Peyer's patch (tissue), 4 donors: ENCODE measurements at places on chromosomes 5 and 9. TPM values are rescaled to one million over a fixed set of nuclear protein-coding genes. Genes with fewer than 3 reads are reported as not detected.
A peak's percentile ranks its signal among the peaks of the same experiment; 100 is the strongest.

The ADAMTS6 gene
- 2.5 TPM for total RNA-seq

The GABBR2 gene
- not detected for total RNA-seq

The RNF14 gene
- total RNA-seq: 20.6 TPM

The CDX1 gene
- total RNA-seq: 349 TPM

The PDE6A gene
- total RNA-seq: not detected

The C8G gene
- not detected for total RNA-seq

The EXOSC3 gene
- total RNA-seq: 32.0 TPM

- DNase-seq: no peak
Observed at GRCh38 chr9:2523591-2523990, 98.0 kb upstream of the VLDLR start.

GRCh38 chr5:178238711-178239592, 6.3 kb upstream of the PHYKPL start:
- DNase-seq: peak; percentile 26

- DNase-seq: no peak
Observed at GRCh38 chr9:4923580-4924544, 61.2 kb upstream of the JAK2 start.

- peak; percentile 48 for DNase-seq
Observed at GRCh38 chr5:120655828-120656435, 191.8 kb downstream of the PRR16 start.

DNA sequence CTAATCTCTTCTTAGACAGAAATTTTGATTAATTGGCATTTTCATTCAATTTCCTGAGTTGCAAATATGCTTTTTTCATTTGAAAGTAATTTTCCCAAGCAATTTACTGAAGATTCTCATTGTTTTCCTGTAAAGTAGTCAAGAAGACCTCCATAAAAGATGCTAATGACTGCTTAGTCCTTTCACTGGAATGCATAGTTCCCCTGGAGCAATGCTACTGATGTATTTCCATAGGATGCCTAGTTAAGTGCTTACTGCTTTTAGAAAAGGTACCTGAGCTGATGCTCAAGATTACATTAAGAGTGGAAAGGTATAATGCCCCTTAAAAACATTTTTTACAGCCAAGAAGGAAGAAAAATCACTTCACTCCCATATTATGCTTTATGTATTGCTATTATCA, 109.2 kb upstream of the EMB start:
- no peak for DNase-seq

DNA sequence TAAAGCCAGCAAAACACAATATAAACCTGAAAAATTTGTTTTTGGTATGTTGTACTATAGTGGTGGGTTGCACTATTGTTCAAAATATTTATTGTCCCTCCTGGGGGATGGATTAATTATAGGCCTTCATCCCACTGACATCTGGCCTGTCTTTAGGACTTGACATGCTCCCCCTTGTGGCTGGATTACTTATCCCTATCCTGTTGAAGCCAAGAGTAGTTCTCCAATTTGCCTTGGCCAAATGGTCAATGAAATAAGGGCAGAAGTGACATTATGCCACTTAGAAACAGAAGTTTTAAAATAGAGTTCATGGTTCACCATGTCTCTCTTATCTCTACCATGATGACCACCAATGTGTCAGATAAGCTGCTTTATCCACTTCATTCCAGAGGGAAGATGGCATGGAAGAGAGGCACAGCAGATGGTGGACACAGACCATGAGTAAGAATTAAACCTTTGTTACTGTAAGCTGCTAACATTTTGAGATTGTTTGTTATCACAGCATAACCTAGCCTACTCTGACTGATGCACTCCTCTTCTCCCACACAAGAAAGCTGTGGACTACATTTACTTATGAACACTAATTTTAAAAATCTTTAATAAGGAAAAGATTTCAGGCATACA, 29.2 kb upstream of the ARHGEF28 start:
- peak; percentile 53 for DNase-seq

GRCh38 chr5:77985247-77985646, 209.1 kb upstream of the TBCA start:
- DNase-seq: no peak

DNA sequence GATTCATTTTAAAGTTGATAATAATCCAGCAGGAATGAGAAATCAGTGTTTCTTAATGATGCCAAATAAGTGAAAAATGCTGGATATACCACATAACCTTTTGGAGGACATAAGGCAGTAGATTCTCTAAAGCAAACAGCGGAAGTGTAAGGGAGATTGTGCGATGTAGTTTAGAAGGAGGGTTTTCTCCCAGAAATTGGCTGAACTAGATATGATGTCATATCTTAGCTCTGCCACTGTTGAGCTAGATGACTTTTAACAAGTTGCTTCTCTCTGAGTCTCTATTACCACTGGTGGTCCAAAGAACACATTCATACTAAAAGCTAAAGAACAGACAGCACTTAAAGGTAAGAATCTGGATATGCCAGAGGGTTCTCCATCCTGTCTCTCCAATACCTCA, 107.0 kb downstream of the NR6A1 start:
- DNase-seq: no peak

DNA sequence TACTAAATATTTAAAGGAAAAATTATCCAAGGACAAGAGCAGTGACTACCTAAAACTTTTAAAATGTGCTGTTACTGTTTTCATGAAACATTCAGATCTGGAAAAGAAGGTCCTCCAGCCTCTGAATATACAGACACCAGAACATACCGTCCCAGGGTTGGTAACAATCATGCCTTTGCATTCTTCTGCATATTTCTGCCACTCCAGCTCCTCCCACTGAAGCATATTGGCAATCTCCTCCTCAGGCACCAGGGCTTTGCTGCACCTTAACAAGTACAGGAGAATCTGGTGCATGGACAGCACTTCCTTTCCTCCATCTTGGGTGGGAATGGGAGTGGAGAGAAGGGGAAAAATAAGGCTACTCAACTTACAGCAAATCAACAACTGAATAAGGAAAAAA, 60.0 kb downstream of the DROSHA start:
- no peak for DNase-seq

- DNase-seq: no peak
Observed at GRCh38 chr5:127846884-127847283, 143.7 kb downstream of the CCDC192 start.

DNA sequence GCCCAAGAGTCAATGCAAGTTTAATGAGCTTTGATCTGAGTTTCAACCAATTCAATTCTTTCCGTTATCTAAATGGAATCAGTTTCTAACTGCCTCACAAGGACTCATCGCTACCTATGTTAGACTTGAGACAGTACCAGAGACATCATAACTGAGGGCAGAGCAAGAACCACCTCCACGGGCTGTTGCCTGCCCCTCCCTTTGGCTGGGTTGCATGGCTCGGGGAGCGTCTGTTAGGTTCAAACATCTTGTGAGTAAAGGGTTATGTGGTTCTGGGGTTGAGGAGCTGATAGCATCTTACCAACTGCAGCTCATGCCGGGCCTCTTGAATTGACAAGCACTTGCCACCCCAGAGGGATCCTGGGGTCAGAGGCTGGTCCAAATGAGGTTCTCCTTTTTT, 457.9 kb downstream of the ENC1 start:
- no peak for DNase-seq

DNA sequence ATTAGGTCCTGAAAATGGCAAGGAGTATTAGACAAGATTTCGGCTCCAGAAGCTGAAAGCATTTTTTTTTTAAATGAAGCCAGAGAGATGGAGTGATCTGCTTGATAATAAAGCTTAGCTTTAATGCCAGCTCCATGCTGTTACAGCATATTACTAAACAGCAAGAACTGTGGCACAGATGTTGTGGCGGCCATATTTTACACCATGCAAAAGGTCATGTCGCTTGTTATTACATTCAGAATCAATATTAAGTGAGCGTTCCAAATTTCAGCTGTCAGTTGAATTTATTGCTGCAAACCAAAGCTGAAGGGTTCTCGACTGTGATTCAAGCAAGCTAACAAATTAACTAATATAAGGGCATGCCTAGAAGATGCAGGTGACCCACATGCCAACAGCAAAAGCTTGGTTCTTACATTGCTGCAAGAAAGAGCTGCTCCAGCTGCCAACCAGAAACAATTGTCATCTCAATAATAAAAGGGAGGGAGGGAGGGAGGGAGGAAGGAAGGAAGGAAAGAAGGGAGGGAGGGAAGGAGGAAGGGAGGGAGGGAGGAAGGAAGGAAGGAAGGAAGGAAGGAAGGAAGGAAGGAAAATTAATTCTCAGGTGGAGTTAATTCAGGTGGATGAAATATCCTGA, 517.7 kb upstream of the WWC1 start:
- no peak for DNase-seq

DNA sequence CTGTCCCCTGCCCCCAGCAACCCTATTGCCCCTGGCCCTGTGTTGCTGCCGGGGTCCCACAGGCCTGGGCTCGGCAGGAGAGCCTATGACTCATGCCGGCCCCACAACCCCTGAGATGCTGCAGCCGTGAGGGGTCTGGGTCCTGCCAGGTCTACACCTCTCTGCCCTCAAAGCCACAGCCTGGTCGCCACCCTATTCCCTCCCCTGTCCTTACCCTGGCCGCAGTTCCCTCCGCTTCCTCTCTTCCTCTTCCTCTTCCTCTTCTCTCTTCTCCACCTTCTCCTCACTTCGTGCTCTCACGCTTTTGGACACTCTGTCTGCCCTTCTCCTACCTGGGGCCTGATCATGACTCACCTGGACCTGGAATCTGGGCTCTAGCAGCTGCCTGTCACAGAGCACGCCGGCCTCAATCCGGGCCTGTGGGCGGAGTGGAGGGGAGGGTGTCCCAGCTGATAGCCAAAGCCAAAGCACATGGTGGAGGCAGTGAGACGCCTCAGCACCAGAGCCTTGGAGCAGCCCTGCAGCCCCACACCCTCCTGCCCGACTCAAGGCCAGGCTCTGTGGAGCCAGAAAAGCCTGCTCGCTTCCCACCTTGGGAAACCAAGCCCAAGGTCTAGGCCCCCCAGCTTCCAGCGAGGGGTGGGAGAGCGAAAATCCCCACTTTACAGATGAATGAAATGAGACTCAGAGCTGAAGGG, 26.8 kb upstream of the CSF1R start:
- DNase-seq: peak; percentile 6

- no peak for DNase-seq
Observed at GRCh38 chr5:125209650-125210049, 463.2 kb upstream of the ZNF608 start.

DNA sequence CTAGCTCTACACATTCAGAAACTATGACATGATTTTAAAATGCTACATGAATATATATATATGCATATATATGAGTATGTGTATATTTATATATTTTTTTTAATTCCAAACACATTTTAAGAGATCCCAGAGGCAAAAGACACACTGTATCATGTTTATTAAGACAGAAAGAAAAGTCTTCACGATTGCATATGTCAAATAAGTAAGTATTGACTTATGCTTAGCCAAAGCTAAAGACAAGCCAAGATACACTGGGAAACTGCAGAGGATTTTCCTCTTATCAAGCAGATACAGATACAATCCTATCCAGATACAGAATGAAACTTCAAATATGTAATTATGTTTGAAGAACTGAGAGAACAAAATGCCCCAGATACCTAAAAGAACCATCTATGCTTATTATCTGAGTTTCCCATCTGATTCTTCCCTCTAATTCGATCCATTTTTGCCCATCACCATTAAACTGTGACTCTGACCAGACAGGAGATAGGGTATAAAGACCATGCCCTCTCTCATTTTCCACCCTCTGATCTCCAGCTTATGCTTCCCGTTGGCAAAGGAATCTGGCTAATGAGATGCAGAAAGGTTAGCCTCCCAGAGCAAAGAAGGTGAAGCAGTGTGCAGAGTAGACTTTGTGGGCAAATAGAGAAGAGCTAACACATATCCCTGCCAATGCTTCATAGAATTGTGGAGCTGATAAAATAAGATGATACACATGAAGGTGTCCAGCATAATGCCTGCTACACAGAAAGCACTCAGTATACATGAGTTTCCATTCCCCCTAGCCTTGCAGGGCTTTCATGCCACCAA, 131.0 kb upstream of the TARS1 start:
- DNase-seq: no peak

DNA sequence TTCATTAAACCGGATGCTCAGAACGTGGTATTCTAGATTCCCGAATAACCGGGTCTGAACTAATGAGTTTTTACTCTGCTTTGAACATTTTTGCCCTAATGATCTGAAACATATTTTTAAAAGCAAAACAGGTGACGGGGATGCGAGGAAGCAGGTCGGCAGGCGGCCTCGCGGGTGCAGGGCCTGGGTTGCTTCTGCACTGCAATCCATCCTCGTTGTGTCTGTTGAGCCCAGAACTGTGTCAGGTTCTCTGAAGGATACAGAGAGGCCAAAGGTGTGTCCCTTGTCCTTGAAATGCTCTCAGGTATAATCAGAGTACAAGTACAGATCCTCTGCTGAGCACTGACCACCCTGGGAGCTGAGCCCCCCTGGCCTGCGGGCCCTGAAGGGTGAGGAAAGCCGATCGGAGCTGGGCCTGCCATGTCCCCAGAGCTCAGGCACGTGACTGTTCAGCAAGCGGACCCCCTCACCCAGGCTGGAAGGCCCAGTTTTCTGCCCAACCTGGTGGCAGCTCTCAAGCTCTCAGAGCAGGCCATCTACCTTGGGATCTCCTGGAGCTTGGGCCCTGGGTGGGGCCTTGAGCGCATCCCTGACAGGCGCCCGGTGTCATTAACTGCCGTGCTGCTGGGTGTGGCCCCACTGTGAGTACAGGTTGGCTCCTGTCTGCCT, 151.8 kb downstream of the OLFM1 start:
- no peak for DNase-seq

GRCh38 chr9:89482056-89482851, 15.7 kb downstream of the SEMA4D start:
- no peak for DNase-seq

DNA sequence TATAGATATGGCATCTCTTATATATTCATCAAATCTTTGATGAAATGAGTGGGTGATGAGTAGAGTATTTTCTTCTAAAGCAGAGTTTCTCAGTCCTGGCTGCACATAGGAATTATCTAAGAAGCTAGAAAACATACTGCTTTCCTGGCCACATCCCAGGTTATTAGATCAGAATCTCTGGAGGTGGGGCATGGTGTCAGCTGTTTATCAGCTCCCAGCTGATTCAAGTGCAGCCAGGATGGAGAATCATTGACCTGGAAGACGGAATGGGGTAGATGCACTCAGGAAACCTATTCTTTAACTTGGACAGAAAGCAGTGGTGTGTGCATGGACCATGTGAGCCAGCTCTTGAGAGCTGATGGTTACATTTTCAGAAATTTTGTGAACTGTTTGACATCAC, 108.1 kb upstream of the IL6ST start:
- no peak for DNase-seq

DNA sequence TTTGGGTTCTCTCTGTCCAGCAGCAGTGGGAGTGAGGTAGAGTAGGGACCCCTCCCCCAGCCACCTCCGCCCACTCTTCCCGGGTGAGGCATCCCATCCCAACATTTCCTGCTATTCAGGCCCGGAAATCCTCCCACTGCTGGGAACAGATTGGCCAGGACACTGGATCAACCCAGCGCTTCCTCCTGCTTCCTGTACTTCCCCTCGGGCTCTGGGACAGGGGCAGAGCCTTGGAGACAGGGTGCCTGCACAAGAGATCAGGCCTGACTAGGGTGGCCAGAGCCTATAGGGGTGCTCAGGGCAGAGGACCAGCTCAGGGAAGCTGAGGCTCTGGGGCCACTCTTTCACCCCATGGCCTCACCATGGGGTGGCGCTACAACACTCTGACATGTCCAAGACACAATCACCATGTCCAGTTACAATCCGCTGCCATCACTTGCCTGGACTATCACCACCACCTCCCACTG, 14.5 kb downstream of the SH2D3C start:
- peak; percentile 63 for DNase-seq

GRCh38 chr5:140273401-140273877, 29.5 kb downstream of the PFDN1 start:
- DNase-seq: no peak
